ENCODE measurements at places on chromosomes 6 and 20.

- DNase-seq: no peak
Observed at GRCh38 chr20:57844626-57845596, 135.1 kb upstream of the PMEPA1 start.

DNA sequence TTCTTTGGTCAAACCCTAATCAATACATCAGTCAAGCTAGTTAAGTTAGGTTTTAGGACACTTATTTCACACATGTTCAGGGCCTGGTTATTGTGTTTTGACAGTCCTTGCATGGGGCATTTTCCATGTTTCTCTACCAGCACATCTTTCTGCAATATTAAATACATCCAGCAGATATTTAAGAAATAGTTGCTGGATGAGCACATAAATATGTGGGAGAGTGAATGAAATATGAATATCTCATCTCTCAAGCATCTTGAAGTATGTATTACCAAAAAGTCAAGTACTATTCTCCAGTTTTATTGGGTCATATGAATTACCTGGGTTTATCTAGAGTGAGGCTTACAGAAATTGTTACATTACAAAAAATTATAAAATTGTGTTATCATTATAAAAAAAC, 621.9 kb upstream of the GJE1 start:
- DNase-seq: no peak

- no peak for DNase-seq
Observed at GRCh38 chr6:51535327-51535726, 552.1 kb downstream of the PKHD1 start.

DNA sequence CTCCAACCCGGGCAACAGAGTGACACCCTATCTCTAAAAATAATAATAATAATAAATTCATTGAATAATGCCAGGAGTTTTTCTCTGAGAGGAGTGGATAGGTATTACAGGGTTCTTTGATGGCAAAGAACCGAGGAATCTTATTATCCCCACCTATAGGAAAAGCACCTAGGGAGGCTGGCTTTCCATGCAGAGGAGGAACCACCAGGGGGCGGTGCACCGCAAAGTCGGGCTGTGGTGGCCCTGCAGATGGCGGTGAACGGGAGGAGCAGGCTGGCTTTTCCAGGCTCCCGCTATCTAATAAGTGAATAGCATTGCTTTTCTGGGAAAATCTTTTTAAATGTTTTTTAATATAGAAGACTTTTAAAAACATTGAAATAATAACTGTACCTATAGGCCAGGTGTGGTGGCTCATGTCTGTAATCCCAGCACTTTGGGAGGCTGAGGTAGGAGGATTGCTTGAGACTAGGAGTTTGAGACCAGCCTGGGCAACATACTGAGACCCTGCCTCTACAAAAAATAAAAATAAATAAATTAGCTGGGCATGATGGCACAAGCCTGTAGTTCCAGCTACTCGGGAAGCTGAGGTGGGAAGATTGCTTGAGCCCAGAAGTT, 864.2 kb downstream of the KIF16B start:
- DNase-seq: no peak

- DNase-seq: no peak
Observed at GRCh38 chr20:37567331-37567665, 39.6 kb upstream of the BLCAP start.

GRCh38 chr6:11756292-11756691, 22.3 kb downstream of the ADTRP start:
- DNase-seq: no peak

DNA sequence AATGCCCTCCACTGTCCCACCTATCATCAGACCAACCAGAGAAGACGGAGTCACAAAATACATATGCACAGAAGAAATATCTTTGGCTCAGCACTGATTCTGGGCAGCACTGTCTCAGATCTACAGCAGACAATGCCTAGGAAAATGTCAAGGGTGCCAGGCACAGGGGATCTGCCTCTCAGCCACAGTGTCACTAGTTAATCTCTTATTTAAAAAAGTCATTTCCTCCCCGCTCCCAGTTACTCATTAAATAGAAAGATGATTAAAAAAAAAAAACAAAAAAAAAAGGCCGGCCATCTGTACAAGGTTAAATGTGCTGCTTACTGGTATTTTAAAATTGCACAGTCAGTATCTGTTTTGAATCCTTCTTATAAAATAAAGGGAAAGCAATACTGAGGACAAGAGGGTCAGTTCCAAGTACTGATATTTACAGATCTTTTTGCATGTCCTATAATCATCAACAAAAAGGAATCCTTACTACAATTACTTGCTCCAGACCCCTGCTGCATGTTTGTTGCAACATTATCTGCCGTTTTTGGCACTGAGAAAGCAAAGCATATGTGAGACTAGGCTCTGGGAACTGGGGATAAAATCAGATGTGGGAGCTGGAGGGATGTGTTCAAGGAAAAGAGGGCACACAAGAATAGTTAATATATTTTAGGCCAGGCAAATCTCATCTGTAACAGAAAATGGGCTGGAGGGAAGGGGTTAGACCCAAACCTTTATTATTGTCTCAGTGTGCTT, 299.3 kb downstream of the KIF16B start:
- no peak for DNase-seq

- no peak for DNase-seq
Observed at GRCh38 chr6:21808045-21808470, 214.5 kb downstream of the SOX4 start.

- DNase-seq: peak; percentile 74
Observed at GRCh38 chr6:42898891-42899361, 16.9 kb upstream of the PTCRA start.

- DNase-seq: no peak
Observed at GRCh38 chr20:8082025-8082424, 50.0 kb upstream of the PLCB1 start.

- no peak for DNase-seq
Observed at GRCh38 chr6:149999636-150000035, 25.7 kb downstream of the RAET1L start.

DNA sequence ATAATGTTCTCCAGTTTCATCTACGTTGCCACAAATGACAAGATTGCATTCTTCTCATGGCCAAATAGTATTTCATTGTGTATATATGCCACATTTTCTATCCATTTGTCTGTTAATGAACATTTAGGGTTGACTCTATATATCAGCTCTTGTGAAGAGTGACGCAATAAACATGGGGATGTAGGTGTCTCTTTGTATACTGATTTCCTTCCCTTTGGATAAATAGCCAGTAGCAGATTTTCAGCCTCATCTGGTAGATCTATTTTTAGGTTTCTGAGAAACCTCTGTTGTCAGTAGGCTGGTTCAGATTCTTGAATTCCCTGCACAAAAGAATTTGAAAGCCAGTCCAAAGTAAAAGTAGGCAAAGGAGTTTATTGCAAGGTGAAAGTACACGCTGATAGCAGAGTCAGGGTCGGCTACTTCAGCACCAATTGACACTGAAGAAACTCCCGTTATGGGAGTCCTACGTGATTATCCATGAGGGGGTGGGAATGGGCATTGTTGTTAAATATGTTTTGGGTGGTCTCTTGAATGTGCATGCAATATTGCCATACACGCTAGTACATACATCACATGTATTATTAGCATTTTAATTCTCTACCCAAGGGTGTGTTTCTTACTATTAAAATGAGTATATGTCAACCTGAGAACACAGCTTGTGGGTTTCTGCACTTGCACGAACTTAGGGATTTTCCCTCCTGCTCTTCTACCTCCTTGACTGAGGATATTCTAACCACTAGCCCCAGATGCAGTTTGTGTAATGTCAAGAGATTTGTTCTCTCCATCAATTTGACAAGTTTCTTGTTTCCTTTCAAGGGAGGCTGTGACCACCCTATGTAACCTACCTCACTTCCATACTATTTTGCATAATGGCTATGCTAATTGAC, 14.4 kb upstream of the SLC17A2 start:
- DNase-seq: no peak

DNA sequence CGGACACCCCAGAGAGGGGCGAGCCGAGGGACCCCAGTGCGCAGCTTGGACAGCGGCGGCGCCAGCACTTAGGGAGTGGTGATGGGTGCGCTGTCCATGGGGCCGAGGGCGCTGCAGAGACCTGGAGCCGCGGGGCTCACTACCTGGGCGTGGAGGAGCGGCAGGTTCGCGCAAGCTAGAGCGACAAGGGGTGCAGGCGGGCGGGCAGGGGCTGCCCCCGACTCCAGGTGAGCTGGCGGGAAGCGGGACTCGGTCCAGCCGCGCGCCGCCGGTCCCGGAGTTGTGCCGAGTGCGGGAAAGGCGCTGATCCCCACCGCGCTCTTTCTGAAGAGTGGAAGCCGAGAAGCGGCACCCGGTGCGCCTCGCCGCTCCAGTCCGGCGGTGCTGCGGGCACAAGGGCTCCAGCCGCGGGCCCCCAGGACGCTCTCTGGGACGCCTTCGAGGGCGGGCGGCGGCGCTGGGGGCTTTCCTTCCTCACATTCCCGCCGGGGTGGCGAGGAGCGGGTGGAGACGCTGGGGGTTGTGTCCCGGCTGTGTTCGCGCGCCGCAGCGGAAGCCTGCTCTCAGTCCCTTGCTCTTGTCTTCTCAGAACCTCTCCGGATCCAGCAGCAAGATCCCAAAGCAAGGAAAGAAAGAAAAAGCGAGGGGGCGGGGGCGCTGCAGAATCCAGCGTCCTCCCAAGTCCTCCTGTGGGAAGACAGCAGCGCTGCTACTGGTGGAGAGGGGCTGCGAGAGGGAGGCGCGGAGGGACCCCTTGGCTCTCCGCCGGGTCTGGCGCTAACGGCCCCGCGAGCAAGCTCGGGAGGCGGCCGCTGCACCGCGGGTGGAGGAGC, at the start of gene B3GAT2:
TSS of gene B3GAT2 (minus strand) at position 610 of the 833 bp plus-strand sequence. CDS start 631 bp downstream, outside the sequence.
- peak; percentile 9 for DNase-seq

GRCh38 chr20:60694763-60695162, 557.3 kb upstream of the CDH4 start:
- DNase-seq: no peak

DNA sequence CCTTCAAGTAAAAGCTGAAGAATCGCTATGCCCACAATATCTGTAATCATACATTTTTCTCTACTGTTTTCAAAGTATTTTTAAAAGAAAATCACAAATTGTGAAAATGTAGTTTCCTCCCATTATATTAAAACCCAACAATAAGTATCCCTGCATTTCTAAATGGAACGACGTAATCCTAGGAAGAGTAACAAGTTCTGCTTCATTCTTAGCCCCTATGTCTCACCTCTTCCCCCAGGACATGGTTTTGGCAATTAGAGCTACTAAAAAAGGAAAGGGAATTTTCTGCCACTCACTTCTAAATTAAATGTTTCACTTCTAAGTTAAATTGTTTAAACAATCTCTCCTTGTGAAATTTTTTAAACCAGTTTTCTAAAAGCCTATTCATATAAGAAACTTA, 47.4 kb downstream of the TBPL1 start:
- DNase-seq: no peak
